T47D (cell line): ENCODE measurements at places on chromosomes 3 and 15.
A peak's percentile ranks its signal among the peaks of the same experiment; 100 is the strongest.

- peak; percentile 11 for DNase-seq
Observed at GRCh38 chr3:105518806-105519418, 152.2 kb downstream of the ALCAM start.

DNA sequence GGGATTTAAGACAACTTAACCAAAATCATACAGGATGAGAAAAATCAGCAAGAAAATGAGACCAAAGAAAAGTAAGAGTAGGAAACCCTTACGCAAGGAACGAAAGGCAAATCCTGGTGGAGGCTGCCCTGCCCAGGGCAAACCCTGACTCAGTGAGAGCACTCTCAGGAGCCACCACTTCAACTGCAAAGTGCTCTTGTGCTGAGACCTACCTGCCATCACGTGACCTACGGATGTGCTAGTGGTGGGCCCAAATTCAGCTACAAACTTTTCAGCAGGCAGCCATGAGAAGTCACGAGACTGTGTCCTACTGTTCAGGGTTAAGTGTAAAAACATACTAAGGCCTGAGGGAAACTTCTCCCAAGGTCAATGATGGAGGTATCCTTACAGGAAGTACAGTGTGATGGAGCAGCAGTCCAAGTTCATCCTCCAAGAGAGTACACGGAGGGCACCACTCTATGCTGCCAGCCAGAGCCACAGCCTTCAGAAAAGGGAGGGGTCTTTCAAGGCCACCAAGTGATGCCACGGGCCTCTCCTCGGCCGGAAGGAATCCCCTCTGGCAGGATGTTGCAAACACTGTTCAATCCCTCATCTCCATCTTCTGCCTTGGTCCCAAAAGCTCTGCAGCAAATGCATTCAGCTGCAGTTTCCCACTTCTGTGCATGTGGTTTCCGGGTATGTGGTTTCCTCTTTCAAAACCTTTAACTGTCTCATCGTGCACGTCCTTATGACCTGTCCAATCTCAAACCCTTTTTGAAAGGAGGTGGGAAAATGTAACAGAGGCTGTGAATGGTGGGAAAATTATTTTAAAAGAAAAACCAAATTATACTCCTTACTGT, 9.5 kb downstream of the CHSY1 start:
- no peak for DNase-seq

- no peak for DNase-seq
Observed at GRCh38 chr3:126516936-126517290, 660 bp downstream of the UROC1 start.

GRCh38 chr3:23035927-23036640, 167.0 kb upstream of the UBE2E2 start:
- DNase-seq: peak; percentile 9

GRCh38 chr15:63461230-63461985, 43.0 kb upstream of the USP3 start:
- peak; percentile 68 for DNase-seq

GRCh38 chr3:33124638-33125037, 10.8 kb downstream of the CRTAP start:
- DNase-seq: no peak

GRCh38 chr3:133208184-133208583, 170.0 kb downstream of the TMEM108 start:
- no peak for DNase-seq

- DNase-seq: peak; percentile 68
Observed at GRCh38 chr15:48861813-48862431, 16.0 kb upstream of the EID1 start.

- no peak for DNase-seq
Observed at GRCh38 chr15:69631005-69631404, 178.4 kb downstream of the RPLP1 start.

- no peak for DNase-seq
Observed at GRCh38 chr15:95698230-95698629, 632.3 kb upstream of the NR2F2 start.

- DNase-seq: no peak
Observed at GRCh38 chr3:29922992-29923746, 642.3 kb downstream of the RBMS3 start.

- DNase-seq: no peak
Observed at GRCh38 chr3:25661694-25662437, 2.8 kb downstream of the TOP2B start.

- no peak for DNase-seq
Observed at GRCh38 chr3:78013653-78014052, 973.8 kb downstream of the ROBO2 start.

DNA sequence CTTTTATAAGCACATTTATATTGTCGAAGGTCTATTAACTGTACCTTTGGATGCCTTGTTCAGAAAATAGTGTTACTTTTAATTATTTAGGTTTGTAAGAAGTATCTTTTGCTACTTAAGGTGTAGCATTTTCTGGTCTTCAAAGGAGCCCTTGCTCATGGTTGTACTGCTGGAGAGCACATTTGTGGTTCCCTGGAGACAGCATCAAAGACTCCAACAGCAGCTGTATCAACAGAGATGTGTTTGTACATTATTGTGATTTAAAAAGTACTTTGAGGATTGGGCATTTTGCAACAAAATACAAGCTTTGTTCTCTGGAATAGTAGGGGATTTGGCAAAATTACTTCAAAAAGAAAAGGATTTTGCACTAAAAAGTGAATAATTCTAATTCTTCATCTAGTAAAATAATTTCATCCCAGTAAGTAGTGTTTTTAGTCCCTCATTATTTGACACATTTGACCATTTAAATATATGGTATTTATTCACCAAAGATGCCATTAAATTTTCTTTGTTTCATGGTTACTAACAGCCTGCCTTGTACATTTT, 16.5 kb downstream of the TBC1D23 start:
- DNase-seq: no peak

- DNase-seq: peak; percentile 43
Observed at GRCh38 chr3:145094355-145094941, 1066.5 kb downstream of the PLOD2 start.

- DNase-seq: no peak
Observed at GRCh38 chr15:58545307-58546065, 113.7 kb downstream of the LIPC start.

GRCh38 chr15:39434163-39434562, 146.7 kb upstream of the THBS1 start:
- DNase-seq: no peak
